Coronary artery (tissue), 2 donors: ENCODE measurements at places on chromosomes 16 and 17.

DNA sequence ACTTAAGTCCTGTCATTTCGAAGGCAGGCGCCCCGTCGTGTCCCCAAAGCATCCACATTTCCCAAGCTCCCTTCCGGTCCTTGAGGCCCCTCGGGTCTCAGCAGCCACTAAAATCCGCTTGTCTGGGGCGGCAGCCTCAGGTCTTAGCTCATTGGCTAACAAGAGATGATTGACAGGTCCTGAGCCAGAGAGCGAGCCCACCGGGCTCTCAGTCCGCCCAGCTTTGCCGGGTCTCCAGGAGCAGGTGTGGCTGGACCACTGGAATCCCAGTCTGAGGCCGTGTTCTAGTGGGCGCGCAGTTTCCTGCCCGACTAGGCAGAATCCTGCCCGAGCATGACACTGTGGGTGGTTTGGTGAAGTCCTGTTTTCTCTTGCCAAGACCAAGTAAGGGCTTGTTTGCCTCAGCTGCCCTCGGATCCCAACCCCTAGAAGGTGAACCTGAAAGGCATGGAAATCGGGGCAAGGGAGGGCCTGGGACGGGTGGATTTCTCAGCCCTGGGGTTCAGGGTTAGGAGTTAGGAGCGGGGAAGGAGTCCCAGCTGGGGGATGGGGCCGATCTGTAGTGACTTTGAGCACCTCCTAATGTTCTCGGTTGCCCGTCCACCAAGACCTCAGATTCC is 42.8 kb downstream of the MRC2 start:
- DNase-seq, result no peak

DNA sequence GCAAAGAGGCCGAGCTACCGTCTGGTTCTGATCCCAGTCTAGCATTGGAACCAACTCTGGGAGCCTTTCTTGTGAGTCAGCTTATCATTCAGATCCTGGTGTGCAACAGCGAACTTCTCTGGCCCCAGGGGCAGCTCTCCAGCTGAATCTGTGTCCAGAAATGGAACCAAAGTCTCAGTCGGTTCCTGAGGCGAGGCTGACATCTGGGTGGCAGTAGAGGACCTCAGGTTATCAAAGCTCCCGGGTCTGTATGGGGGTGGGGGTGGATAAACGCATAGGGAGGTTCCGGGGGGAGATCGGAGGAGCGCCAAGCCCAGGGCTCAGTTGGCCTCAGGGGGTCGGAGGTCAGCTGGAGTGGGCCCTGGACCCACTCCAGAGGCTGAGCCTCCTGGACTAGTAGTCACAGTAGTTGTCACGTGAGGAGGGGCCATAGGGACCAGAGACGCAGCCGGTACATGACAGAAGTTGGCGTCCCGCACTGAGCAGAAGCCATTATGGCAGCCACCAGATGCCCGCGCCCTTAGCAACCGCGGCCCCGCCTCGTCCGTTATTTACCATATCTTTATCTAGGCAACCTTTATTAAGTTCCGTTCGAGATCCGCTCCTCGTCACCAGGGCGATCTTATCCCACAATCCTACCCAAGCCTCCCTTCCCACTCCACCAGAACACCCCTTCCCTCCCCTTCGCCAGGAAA is 12.9 kb downstream of the RDM1 start:
- DNase-seq, result no peak

DNA sequence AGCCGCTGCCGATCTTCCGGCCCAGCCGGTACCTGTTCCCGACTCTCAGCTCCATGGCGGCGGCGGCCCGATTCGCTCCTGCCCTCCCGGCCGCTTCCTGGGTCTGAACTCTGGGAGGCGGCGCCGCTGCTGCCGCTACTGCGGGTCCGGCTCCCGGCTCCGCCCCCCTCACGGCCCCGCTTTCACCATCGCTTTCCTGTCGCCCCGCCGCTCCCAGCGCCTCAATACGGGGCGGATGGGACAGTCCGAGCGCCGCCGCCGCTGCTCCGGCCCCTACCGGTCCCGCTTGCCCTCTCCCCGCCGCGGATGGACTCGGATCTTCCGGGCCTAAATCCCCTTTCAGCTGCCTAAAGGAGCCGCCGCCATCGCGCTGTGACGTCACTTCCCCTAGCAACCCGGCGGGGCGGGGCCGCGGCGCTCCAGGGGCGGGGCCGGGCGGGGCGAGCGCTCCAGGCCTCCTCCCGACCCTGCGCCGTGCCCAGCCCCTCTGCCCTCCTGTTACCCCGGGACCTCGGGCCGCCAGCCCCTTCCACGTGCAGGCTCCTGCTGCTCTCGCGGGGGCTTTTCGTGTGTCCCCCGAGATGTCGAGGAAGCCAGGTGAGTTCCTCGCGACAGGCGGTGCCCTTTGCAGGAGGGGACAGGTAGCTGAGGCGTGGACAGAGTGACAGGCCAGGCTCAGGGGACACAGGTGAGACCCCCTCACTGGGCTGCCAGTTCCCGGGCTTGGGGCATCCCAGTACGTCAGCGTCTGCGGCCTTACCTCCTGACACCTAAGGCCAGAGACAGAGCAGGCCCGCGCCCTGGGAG is at the start of gene CSNK1D:
Gene CSNK1D (minus strand): TSS at position 374 of the 807 bp plus-strand sequence. CDS start 319 bp downstream, at position 55.
- DNase-seq, result peak; percentile 94

DNA sequence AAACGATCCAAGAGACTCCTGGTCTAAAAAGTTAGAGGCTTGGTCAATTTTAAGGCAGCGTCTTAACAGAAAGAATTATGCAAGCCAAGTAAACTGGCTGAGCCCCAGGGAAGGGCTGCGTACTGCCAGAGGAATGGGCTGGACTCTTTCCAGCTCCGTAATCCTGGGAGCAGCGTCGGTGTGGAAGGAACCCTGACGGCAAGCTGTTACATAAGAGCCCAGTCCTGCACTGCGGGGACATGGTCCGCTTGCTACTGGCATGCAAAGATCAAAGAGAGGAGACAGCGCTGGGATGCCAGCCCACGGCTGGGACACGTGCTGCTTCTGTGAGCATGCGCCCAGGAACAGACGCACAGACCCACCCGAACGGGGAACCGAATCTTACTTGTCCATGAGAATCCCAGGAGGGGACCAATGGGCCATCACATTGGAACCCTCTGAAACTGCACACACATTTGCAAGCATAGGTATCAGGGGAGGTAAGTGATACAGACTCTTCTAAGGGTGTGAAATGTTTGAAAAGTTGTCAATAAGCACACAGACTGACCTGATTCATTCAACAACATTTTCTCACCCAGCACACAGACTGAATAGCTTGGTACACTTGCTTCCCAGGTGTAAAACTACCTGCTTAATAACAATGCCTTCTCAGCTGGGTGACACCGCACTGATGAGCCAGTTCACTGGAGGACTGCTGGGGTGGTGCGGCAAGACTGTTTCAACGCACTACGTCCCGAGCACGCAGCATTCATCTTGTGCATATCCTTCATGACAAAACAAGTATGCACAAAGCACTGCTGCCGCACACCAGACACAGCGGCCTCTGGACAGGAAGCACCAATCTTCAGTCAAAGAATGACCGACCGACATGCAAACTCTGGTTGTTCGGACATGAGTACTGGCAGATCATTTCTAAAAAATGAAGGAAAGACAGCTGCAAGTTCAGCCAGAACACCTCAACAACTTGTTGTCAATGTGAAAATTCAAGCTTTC is 94.9 kb downstream of the ANKRD11 start:
- DNase-seq, result peak; percentile 96

DNA sequence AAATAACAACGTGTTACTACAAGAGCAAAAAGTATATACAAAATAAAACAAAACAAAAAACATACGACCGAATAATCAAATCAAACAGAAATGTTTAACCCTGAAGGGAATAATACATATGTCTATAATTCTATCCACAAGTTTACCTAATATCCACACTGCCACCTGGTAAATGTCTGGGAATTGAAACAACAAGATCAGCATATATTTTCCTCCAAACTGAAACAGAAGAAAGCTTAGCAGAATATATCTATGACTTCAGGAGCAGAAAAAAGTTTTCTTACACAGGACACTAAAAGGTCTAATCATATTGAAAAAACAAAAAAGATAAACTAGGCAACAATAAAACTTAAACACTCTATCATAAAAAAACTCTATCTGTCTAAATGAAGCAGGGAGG is 404.0 kb downstream of the CDH11 start:
- no peak for DNase-seq
